Lower leg skin (tissue), 4 donors: ENCODE measurements at places on chromosomes 3 and 15.

GRCh38 chr15:62672268-62672667 lies 370.3 kb upstream of the TPM1 start:
- no peak for DNase-seq

GRCh38 chr15:51335087-51335486 lies 3.3 kb downstream of the CYP19A1 start:
- no peak for DNase-seq

DNA sequence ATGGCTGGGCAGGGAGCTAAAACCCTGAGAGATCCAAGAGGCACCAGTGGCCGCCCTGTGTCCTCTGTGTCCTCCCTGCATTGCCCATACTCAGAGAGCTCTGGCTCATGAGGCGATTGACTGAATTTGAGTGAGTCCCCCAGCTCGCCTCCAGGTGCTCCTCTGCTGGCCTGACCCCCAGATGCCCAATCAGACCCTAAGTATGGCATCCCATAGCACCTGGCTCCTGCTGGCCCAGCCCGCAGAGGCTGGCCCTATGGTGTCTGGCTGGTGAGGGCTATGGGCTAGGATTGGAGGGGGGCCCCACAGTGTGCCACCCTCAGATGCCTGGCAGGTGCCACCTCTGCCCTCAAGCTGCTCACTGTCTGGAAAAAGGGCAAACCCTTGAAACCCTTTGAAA lies 1.6 kb upstream of the TKT start:
- DNase-seq, result no peak

DNA sequence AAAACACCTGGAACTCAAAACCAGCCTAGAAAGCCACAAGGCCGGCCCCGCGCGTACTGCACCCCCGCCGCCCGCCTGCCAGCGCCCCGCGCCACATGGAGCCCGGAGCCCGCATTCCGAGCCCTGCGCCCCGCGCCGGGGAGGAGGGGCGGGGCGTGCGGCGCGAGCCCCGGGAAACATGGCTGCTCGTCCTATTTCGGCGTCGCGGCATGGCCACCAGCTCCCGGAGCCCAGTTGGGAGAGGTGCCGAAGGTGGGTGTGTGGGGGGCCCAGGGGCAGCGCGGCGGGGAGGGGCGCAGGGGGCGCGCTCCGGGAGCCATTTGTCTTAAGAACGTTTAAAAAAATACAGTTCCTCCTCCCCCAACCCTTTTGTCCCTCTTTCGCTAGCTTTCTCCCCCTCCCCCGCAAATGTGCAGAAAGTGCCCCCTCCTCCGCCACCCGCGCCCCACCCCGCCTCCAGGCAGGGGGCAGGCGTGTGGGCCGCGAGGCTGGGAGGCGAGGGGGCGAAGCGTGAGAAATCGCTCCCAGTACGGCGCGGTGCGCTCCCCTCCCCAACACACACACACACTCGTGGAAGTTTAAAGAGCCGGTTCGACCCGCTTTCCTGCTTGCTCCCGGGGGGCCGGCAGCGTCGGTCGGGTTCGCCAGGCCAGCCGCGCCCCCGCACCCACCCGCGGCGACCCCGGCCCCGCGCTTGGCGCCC lies 2.5 kb downstream of the ANP32A start:
- peak; percentile 56 for DNase-seq

DNA sequence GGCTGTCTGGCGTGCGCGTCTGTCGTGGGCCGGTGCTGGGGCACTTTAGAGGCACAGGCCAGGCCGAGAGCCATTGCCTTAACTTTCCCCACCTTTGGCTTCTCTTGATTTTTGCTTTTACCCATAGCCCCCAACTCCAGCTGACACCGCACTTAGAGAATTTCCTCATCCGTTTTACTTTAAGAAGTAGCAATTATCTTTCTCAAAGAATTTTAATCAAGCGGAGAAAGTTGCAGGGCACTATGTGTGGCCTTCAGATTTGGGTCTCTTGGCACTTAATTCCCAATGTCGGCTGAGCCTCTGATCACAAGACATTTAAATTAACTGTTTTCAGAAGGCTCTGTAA lies 1.2 kb downstream of the ALDH1A3 start:
- DNase-seq, result no peak
